ENCODE measurements at places on chromosomes 5 and 9.

- no peak for DNase-seq
These were observed 63.1 kb downstream of the SLC12A2 start for GRCh38 chr5:128146671-128147070.

GRCh38 chr5:56282216-56282615 is 49.1 kb upstream of the ANKRD55 start:
- DNase-seq = no peak

- DNase-seq = no peak
These were observed 80.6 kb upstream of the POU5F2 start for GRCh38 chr5:93821891-93822415.

GRCh38 chr9:19947996-19948395 is 159.2 kb upstream of the SLC24A2 start:
- DNase-seq = no peak

GRCh38 chr5:23089286-23089685 is 236.1 kb upstream of the CDH12 start:
- no peak for DNase-seq

GRCh38 chr5:72523960-72524582 is 16.9 kb upstream of the ZNF366 start:
- DNase-seq = no peak

- peak; percentile 67 for DNase-seq
These were observed at the start of gene DPM2 for GRCh38 chr9:127937388-127938297. Gene DPM2, minus strand, starts transcription at chr9:127937854. Its CDS starts 34 bp downstream, at chr9:127937820.

- no peak for DNase-seq
These were observed 425.9 kb upstream of the MPDZ start for GRCh38 chr9:13705373-13705772.

GRCh38 chr9:122477346-122477745 is 380 bp downstream of the OR1J1 start:
- DNase-seq = no peak

- no peak for DNase-seq
These were observed 3.2 kb upstream of the TNC start for GRCh38 chr9:115121181-115121580.

DNA sequence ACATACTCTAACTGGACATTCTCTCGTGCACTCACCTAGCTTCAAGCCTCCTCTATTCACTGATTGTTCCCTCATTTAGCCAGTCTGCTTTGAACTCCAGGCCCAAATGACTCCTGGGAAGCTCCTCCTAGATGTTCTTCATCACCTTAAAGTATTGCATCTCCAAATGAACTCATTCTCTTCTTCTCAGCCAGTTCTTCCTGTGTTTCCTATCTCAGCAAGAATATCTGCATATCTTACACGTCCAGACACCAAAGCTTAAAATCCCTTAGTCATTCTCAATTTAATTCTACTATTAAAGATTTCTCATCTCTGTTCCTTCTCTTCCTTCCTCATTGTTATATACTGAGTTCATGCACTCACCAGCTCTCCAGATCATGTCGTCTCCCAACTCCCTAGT is 118.6 kb upstream of the DAB2 start:
- no peak for DNase-seq

GRCh38 chr5:14400085-14400484 is 181.5 kb upstream of the OTULINL start:
- no peak for DNase-seq

GRCh38 chr9:116381350-116381749 is 227.8 kb downstream of the PAPPA start:
- no peak for DNase-seq

GRCh38 chr5:159566832-159567231 is 236.5 kb upstream of the IL12B start:
- DNase-seq = no peak

DNA sequence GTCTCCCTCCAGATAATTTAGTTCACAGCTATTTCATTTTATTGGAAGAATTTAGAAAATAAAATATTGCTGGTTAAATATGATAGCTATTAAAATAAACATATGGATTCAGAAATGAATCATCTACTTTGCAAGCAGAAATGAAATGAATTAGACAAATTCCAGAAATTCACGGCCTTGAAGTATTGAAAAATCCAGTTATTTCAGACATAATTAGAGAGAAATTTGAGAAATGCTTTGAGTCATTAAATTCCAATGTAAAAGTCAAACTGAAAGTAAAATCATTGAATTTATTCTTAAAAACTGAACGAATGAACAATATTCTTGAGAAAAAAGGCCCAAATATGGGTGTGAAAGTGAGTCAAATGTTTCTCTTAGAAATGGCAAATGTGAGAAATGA is 632.6 kb upstream of the EDIL3 start:
- no peak for DNase-seq

- no peak for DNase-seq
These were observed 86.0 kb upstream of the SLC30A5 start for GRCh38 chr5:69007726-69008368.

- no peak for DNase-seq
These were observed 11.0 kb downstream of the CCDC152 start for GRCh38 chr5:42767491-42768105.

DNA sequence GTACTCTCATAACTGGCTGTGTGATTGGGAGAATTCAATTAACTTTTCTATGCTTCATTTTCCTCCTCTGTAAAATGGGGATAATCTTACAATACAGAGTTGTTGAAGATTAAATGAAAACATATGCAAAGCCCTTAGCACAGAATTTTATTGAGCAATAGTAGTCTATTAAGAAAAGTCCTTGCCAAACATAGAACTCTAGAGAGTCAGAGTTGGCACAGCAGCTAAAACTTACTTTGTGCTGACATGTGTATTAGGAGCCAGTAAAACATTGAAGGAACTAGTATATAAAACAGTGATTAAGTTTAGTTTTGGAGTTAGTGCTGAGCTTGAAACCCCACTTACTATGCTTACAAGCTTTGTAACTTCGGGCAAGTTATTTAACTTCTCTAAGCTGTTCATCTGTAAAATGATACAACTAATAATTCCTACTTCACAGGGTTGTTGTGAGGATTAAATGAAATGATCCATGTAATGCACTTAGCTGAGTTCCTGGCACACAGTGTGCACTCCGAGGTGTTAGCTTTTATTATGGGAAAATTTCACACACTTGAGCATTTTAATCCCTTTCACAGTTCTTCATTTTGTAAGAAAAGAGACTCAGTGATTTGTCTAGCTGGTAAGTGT is 20.0 kb upstream of the GRIN3A start:
- DNase-seq = no peak

GRCh38 chr5:156435101-156435500 is 108.1 kb downstream of the SGCD start:
- DNase-seq = no peak

DNA sequence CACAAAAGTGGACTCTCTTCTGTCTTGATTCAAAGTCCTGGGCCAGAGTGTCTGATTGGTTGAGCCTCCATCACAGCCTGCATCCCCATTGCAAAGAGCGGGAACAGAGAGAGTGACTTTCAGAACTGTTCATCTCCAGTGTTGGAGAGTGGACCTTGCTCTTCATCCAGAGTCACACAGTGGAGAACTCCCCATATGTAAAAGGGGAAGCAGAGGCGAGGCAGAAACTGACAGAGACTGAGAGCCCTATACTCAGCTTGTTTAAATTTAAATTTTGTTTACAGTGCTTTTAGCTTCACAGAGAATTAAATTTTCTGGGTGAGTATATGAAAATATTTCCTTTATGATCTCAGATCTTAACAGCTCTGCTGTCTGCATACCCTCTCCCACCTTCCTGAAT is 70.0 kb upstream of the SSBP2 start:
- no peak for DNase-seq

DNA sequence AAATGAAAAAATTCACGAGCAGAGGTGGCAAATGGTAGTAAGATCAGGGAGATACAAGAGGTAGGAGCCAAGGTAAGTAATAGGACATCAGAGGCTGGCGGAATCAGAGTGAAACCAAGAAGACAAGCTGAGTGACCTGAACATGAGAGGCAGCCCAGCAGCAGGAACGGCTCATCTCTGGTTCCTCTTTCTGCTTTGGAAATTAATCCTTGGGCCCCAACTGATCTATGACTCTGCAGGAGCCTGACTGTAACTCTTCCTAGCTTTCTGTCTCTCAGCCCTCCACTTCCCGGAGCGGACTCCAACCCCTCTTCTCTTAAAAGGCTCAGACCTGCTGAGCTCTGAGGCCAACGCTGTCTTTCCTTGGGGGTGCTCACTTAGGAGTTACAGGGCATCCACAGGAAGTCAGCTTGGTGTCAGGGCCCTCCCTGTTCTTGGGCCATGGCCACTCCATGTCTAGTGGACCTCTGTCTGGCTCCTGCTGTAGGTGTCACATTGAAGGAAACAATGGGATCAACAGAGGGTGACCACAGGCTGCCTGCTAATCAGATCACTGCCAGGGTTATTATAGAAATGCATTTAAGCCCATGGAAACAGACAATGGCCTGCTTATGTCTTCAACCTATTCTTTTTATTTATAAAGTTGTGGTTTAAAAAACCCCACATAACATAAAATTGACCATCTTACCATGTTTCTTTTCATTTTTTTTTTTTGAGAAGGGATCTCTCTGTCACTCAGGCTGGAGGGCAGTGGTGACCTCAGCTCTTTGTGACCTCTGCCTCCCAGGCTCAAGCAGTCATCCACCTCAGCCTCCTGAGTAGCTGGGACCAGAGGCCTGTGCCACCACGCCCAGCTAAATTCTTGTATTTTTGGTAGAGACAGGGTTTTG is 22.5 kb upstream of the SHB start:
- DNase-seq = no peak

- no peak for DNase-seq
These were observed 190.7 kb upstream of the TAS2R1 start for GRCh38 chr5:9820691-9821449.

DNA sequence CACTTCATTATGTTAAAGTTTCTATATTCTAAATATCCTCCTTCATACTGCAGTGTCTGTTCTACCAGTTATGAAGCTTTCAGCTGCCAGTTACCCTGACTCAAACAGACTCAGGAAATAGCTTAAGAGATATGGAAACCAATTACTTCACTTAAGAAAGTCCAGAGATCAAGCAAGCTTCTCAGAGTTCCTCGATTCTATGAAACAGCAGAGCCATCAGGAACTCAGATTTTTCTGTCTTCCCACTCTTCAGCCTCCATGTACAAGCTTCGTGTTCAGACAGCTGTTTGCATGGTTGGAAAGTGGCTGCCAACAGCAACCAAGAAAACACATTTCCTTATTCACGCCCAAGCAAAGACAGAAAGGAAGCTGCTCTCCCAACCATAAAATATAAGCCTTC is 216.1 kb downstream of the ACTL7B start:
- no peak for DNase-seq

GRCh38 chr9:82356131-82356530 is 367.6 kb downstream of the SPATA31D1 start:
- no peak for DNase-seq

GRCh38 chr5:93967923-93968322 is 226.5 kb upstream of the POU5F2 start:
- no peak for DNase-seq

DNA sequence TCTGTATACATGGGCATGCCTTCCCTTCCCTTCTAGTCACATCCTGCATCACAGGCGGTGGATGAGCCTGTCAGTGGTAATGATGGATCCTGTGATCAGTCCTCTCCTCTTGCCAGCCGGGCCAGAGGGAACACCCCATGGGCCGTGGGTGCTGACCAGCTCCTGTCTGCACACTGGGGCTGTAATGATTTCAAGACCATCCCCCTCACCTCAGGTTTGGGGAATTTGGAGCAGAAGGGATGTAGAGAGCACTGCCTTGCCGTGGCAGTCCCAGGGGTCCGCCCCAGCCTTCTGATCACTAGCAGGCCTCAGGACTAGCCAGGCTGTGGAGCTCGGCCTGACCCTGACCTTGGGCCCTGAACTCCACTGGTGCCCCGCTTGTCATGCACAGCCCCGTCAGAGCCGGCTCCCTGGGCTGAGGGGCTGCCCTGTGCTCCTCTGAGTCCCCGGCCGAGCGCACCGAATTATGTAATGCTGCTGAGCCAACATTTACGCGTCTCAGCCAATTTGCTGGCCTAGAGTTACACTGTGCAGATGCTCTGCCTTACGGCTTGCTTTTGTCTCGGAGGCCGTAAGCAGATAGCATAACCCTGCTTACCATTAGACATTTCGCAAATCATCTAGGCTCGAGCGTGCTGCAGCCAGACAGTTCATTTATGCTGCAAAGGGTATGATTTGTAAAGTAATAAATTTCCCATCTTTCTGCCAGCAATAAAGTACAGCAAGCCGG is 155.3 kb downstream of the MACROH2A1 start:
- no peak for DNase-seq

- no peak for DNase-seq
These were observed 18.3 kb upstream of the CKMT2 start for GRCh38 chr5:81214848-81215247.

DNA sequence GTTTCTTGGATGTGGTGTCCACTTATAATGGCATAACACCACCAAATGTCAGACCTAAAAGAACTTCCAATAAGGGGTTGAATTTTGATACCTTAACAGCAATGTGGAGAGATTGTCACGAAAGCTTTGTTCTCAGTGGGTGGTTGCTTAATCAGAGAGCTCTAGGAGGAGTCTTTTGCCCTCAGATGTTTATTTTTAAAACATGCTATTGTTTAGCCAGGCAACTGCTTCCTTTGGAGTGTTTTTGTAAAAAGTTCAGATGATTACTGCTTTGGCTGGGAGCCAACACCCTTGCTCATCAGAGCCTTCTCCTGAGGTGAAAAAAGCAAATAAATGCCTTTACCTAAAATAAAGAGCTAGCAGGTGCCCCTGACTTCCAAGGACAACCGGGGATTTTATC is 65.0 kb downstream of the SLC1A1 start:
- DNase-seq = no peak

DNA sequence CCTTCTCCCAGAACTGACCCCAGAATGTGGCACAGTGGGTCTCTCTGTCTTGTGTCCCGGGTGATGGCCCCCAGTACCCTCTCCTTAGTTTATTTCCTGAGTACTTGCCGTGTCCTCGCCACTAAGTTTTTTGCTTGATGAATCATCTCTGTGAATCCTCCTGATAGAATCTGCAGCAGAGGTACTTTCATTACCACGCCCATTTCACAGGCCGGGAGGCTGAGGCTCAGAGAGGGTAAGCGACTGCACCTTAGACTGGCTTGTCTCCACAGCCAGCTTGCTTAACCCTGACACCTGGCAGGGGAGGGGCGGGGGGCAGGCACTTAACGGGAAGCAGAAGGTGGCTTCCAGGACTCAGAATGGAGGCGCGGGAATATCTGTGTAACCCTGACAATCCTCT is 7.9 kb upstream of the IER5L start:
- DNase-seq = no peak

GRCh38 chr9:79945495-79945894 is 373.7 kb downstream of the TLE4 start:
- DNase-seq = no peak

GRCh38 chr5:41856644-41857491 is 13.4 kb downstream of the OXCT1 start:
- no peak for DNase-seq

DNA sequence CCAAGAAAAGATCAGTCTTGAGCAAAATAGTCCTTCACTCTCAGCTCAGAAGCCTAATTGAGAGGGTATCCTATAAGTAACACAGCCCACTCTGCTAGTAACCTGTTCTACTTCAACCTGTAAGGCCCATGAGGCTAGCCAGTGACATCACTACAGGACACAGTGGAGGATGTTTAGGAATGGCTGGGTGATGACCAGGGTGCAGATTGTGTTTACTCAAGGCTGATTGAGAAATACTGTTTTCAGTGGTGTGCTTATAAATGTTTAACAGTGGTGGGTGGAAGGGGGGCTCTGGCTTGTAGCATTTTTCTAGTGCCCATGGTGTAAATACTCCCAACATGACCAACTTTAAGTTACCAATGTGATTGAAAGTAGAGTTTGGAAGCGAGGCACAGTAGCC is 159.8 kb upstream of the CCDC152 start:
- DNase-seq = no peak

GRCh38 chr9:34457266-34458012 is 931 bp downstream of the FAM219A start:
- DNase-seq = no peak
